ENCODE measurements at places on chromosomes 7 and 10. TPM values are rescaled to one million over a fixed set of nuclear protein-coding genes. Genes with fewer than 3 reads are reported as not detected.

Gene VAX1
- 0.13 TPM for total RNA-seq

Gene PLCE1
- 2.7 TPM for total RNA-seq

Gene TMED4
- 68.0 TPM for total RNA-seq

Gene MPP7
- 34.5 TPM for total RNA-seq

GRCh38 chr10:57049096-57049495, 688.0 kb upstream of the ZWINT start:
- no peaks in the 10 kb centered on the region for H3K4me1 ChIP-seq
- no peaks in the 10 kb centered on the region for H3K36me3 ChIP-seq
- H3K4me3 ChIP-seq, result no peak overlapping the region
- H3K27ac ChIP-seq, result no peak overlapping the region
- DNase-seq, result no peak
- H3K27me3 ChIP-seq, result no peaks in the 10 kb centered on the region

DNA sequence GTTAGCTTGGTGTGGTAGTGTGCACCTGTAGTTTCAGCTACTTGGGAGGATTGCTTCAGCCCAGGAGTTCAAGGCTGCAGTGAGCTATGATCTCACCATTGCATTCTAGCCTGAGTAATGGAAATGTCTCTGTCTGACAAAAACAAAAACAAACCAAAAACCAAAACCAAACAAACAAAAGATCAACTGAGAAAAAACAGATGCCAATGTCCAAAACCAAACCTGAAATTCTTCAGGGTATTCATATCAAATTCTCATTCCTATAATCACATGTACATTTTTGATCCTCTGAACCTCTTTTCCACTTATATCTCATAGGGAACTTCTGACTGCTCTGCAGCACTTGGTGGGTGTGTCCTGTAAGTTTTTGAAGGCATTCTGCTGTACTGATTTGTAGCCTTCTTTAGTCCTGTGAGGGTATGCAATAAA, 87.0 kb downstream of the CDK6 start:
- no peaks in the 10 kb centered on the region for H3K36me3 ChIP-seq
- H3K27me3 ChIP-seq, result no peaks in the 10 kb centered on the region
- no peaks in the 10 kb centered on the region for H3K4me1 ChIP-seq
- DNase-seq, result no peak

DNA sequence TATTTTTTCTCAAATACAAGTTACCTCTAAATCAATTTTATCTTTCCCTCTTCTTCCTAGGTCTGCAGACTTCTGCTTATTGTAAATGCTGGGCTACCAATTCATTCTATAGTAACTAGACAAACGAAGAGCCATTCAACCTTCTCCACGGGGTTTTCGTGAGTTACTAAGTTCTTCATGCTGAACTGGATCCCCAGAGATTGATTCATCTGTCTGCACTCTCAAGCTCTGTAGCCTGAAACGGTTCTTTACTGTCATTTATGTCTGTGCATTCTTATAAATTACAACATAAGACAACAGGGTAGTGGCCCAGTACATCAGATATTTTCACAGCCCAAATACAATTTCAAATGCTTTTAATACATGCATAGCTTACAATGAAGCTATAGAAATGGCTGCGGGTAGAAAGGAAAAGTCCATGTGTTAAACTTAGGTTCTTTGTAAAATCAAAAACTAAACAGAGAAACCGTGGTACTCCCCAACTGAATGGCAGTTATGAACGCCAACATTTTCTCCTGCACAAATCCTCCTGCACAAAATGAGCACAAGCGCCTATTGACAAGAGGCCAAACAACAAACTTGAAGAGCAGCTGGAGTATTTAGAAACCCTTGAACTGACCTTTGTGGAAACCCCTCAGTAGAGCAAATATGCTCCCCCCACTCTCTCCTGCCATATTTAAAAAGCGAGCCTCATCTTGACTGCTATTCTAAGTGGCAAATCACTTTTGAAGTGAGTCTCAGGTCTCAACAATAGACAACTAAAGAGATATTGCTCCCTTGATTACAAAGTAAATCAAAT, 20.7 kb downstream of the LAMB1 start:
- H3K36me3 ChIP-seq, result no peaks in the 10 kb centered on the region
- H3K4me3 ChIP-seq, result no peak overlapping the region
- no peak for DNase-seq
- H3K4me1 ChIP-seq, result peaks cover 49% of the 10 kb centered on the region
- H3K27ac ChIP-seq, result peak overlapping the region; percentile 57

DNA sequence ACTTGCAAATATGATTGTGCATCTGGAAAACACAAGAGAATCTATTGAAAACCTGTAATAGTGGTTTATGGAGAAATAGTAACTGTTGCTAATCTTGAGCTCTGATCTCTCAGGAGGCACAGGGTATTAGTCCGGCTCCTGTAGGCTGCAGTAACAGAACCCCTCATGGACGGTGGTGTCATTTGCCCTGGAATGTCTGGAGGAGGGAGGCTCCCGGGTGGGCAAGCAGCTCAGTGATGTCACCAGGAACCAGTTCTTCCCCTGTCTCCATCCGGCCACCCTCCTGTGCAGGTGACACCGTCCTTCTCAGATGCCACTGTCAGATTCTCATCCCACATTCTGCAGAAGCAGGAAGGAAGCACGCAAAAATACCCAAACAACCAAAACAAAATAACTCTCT, 29.3 kb downstream of the INPP5A start:
- no peak overlapping the region for H3K4me3 ChIP-seq
- H3K27me3 ChIP-seq, result no peaks in the 10 kb centered on the region
- no peaks in the 10 kb centered on the region for H3K36me3 ChIP-seq
- no peak overlapping the region for H3K27ac ChIP-seq
- DNase-seq, result no peak

DNA sequence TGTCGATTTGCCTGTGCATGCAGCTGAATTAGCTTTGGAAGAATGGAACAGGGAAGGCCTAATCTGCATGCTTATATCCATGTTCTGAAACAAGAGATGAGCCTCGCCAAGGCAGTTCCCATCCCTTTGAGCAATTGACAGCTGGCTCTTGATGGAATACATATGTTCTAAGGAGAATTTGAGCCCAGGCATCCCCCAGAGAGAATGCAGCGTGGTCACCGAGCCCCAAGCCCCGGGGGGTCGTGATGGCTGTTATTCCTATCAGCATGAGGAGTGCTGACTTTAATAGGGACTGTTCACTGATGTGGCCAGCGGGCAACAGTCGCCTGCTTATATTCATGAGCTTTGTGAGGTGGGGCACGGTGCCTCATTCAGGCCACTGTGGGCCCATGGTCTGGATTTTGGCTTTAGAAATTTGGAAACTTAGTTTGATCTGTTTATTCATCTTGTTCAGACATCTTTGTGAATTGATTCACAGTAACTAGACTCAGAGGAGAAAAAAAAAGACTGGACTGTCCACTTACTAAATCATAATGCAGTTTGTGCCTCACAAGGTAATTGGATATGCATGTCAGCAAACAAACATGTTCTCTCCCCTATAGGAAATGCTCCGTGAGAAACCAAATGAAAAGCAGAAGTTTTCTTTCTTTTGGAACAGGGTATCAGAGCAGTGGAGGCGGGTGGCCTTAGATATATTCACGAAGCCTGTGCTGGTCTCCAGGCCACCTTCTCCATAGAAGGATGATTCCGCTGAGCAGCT, 204.9 kb downstream of the CCDC3 start:
- DNase-seq, result no peak
- H3K36me3 ChIP-seq, result no peaks in the 10 kb centered on the region
- H3K27ac ChIP-seq, result peak overlapping the region; percentile 51

- H3K4me3 ChIP-seq, result no peak overlapping the region
- DNase-seq, result no peak
- H3K27me3 ChIP-seq, result no peaks in the 10 kb centered on the region
- no peak overlapping the region for H3K27ac ChIP-seq
These were observed 80.8 kb upstream of the ADAM12 start for GRCh38 chr10:126468876-126469643.
